ENCODE measurements at places on chromosomes 2 and 18.

GRCh38 chr2:55048508-55049042, 1.7 kb downstream of the RTN4 start:
- no peak for DNase-seq

GRCh38 chr2:60337142-60337497, 216.3 kb downstream of the BCL11A start:
- DNase-seq = peak; percentile 44

- no peak for DNase-seq
These were observed 89.8 kb downstream of the ZNF516 start for GRCh38 chr18:76405280-76405679.

DNA sequence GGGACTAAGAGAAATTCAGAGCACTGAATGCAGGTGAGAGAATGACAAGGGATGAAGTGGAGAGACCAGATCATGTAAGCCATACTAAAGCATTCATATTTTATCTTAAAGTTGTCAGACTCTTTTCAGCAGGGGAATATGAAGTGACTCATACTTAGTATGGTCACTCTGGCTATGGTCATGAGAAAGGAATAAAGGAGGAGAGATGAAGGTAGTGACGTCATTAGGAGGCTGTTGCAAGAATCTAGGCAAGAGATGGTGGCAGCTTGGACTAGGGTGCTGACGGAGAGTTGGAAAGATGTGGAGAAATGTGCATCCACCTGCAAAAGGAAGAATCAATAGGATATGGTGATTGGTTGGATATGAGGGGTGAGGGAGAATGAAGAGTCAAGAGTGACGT, 203.2 kb upstream of the ACVR2A start:
- no peak for DNase-seq

- DNase-seq = no peak
These were observed 134.5 kb upstream of the TNP1 start for GRCh38 chr2:216994353-216994854.

GRCh38 chr2:145360129-145360790, 840.3 kb upstream of the ZEB2 start:
- DNase-seq = no peak
